ENCODE measurements at places on chromosomes 11 and 22.
A peak's percentile ranks its signal among the peaks of the same experiment; 100 is the strongest.

DNA sequence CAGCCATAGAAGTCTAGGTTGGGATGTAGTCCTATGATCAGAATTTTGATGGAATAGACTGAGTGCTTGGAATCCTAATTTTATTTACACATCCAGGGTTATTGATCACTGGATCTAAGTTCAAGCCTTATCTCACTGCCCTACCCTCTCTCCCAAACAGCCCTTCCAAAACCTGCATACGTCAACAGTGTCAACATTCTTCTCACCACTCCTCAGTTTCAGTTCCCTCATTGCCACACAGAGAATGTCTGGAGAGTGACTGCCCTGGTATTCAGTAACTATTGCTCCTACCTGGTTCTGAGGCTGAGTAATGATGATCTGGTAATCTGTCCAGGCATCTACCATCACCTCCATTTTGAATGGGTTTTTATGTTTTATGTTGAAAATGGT, 60.0 kb downstream of the GLYATL1 start:
- H3K27me3 ChIP-seq: no peaks in the 10 kb centered on the region
- H3K27ac ChIP-seq: no peak overlapping the region
- H3K4me3 ChIP-seq: no peak overlapping the region
- no peak for DNase-seq
- no peaks in the 10 kb centered on the region for H3K36me3 ChIP-seq

DNA sequence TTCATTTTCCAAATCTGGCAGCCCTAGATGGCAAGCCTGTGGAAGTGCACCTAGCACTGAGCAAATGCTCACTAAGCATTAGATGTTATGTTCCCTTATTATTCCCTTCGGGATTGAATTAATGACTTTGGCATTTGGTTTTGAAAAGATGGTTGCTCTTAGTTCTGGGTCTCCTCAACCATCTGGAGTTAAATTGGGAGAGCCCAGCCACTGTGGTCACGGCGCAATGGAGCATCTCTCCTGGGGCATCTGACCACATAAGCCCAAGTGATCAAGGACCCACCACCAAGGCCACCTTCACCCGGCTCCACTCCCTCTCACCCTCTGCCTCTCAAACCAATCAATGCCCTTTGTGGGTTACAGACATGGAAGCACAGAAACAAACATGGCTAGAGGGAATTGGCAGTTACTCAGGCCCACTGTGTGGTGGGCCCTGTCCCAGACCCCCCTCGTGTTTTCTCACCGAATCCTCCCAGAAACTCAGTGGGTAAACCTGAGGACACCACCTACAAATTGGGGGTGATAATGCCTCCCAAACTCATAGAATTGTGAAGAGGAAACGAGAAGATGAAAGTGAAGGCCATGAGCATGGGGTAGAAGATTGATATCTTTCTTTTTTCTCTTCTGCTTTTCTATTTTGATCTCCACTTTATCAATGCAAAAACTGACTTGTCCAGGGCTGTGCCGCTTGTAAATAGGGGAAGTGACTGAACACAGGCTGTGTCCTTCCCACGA, 52.2 kb downstream of the IRAG1 start:
- no peak overlapping the region for H3K27ac ChIP-seq
- H3K4me3 ChIP-seq: no peak overlapping the region
- H3K4me1 ChIP-seq: no peaks in the 10 kb centered on the region
- DNase-seq: no peak

- no peak overlapping the region for H3K4me3 ChIP-seq
- H3K4me1 ChIP-seq: no peaks in the 10 kb centered on the region
- H3K27me3 ChIP-seq: no peaks in the 10 kb centered on the region
- no peak overlapping the region for H3K27ac ChIP-seq
- H3K36me3 ChIP-seq: no peaks in the 10 kb centered on the region
- no peak for DNase-seq
Observed at GRCh38 chr11:3121931-3122774, 43.0 kb downstream of the OSBPL5 start.

DNA sequence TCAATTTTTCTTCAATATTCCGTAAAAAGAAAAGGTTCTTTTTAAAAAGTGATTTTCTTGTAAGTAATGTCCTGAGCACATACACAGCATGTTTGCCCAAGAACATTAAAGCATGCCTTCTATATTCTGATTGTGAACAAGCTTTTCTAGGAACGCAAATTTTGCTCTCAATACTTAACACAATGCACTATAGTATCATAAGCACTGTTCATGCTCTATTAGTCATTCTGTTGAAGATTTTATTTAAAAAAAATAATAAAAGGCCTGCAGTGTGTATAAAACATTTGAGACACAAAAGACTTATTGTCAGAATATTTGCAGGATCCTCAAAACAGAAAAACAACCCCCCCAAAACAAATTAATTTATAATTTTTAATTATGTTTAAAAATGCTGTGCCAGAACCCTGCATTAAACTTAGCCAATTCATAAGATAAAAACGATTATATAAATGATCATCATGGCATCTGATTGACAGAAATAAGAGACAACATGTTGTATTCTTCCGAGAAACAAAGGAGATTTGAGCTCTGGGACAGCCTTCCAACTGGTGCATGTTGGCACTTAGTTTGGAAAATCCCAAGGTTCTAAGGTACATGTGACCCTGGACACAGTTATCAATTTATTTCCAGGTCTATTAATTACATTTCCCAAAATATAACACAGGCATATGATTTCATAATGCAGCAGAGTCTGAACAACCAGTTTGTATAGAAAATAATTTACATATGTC, 13.1 kb downstream of the MTMR2 start:
- DNase-seq: no peak
- no peaks in the 10 kb centered on the region for H3K27me3 ChIP-seq
- no peak overlapping the region for H3K4me3 ChIP-seq
- no peak overlapping the region for H3K27ac ChIP-seq
- no peaks in the 10 kb centered on the region for H3K36me3 ChIP-seq

GRCh38 chr11:1839924-1840779, 1.4 kb downstream of the TNNI2 start:
- H3K36me3 ChIP-seq: no peaks in the 10 kb centered on the region
- H3K4me1 ChIP-seq: no peaks in the 10 kb centered on the region
- H3K27ac ChIP-seq: no peak overlapping the region
- DNase-seq: no peak
- H3K27me3 ChIP-seq: no peaks in the 10 kb centered on the region

DNA sequence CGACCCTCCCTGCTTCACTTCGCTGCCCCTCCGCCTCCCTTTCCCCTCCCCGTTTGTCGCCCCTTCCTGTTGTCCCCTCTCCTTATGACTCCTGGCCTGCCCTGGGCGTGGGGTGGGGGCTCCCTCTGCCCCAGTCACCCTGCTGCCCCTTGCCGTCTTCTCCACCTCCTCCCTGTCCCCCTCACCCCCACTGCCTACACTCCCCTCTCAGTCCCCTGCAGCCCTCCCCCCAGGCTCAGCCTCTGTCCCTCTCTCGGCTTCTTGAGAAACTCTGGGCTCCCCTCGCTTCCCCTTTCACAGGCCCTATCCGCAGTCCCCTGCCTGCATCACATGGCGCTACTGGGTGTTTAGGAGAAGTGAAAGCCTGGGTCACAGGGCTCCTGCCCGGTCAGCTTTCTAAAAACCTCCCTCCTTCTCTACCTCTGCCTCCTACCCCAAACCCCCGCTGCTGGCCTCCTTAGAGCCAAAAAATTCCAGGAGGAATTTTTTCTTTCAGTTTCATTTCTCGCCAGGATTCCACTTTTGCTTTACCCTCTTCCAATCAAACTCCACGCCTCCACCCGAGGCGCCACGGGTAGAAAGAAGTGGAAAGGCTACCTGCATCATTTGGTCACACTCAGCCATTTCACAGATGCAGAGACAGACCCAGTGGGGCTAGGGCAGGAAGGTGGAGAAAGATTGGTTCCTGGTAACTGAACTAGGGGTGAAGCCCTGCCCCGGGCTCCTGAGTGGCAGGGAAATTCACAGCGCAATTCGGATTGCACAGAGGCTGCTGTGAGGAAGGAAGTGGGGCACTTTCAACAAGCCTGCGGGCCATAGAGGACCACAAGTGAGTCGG, at the start of gene SLC15A3:
TSS of gene SLC15A3 (minus strand) at position 273 of the 838 bp plus-strand sequence. CDS start 625 bp downstream, outside the sequence.
- peaks cover 4% of the 10 kb centered on the region for H3K4me1 ChIP-seq
- peak within 1 kb of the TSS; percentile 24 for H3K4me3 ChIP-seq
- DNase-seq: peak; percentile 76

GRCh38 chr22:33397381-33397907, 339.3 kb upstream of the SYN3 start:
- H3K27ac ChIP-seq: no peak overlapping the region
- no peak for DNase-seq
- H3K4me1 ChIP-seq: no peaks in the 10 kb centered on the region
- H3K27me3 ChIP-seq: no peaks in the 10 kb centered on the region

DNA sequence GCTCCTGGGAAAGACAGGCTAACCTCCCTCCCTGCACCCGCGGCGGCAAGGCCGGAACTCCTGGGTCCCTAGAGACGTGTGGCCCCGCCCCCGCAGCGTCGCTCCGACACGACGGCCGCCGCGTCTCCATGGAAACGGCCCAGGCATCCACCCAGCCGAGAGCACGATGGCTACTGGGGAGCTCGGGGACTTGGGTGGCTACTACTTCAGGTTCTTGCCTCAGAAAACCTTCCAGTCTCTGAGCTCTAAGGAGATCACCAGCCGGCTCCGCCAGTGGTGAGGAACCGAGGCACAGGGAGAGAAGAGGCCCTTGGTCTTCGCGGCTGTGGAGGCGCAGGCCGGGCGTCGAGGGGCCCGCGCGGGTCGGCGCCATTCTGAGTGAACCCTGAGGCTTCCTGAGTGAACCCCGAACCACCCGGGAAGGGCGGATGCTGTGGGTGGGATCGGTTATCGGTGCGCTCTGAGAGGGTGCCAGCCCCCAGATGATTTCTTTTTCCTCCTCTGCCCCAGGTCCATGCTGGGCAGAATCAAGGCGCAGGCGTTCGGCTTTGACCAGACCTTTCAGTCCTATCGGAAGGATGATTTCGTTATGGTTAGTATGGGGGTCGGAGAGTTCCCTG, at the start of gene CFAP300:
TSS of gene CFAP300 (plus strand) at position 133 of the 620 bp plus-strand sequence. CDS start at position 167, 34 bp downstream.
- peak; percentile 69 for DNase-seq
- H3K4me1 ChIP-seq: no peaks in the 10 kb centered on the region
- H3K4me3 ChIP-seq: peak within 1 kb of the TSS; percentile 49
- H3K36me3 ChIP-seq: no peaks in the 10 kb centered on the region
- no peak within 1 kb of the TSS for H3K27ac ChIP-seq

- no peak overlapping the region for H3K4me3 ChIP-seq
- H3K36me3 ChIP-seq: no peaks in the 10 kb centered on the region
- H3K4me1 ChIP-seq: peaks cover 10% of the 10 kb centered on the region
- H3K27me3 ChIP-seq: no peaks in the 10 kb centered on the region
- H3K27ac ChIP-seq: no peak overlapping the region
Observed at GRCh38 chr11:76742902-76743301, 40.3 kb upstream of the TSKU start.

DNA sequence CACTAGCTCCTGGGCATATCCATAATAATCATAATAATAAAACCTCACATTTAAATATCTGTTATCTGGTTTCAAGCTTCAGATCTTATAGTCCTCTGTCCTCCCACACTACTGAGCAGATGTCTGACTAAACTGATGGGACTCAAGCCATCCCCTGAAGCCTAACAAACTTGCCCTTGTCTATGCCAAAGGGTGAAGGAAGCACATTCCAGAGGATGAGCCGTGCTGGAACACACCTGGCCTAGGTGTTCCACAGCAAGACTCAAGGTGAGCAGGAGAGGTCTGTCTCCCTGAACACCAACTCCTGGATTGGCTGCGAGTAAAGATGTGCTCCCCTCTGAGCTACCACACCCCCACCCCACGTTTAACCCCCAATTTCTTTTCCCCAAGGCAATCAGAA, 14.7 kb downstream of the SCUBE2 start:
- no peak overlapping the region for H3K27ac ChIP-seq
- H3K4me3 ChIP-seq: no peak overlapping the region
- H3K36me3 ChIP-seq: no peaks in the 10 kb centered on the region

- no peaks in the 10 kb centered on the region for H3K27me3 ChIP-seq
- no peak for DNase-seq
- no peaks in the 10 kb centered on the region for H3K4me1 ChIP-seq
- no peak overlapping the region for H3K27ac ChIP-seq
Observed at GRCh38 chr22:37533995-37534394, 14.8 kb upstream of the CARD10 start.

DNA sequence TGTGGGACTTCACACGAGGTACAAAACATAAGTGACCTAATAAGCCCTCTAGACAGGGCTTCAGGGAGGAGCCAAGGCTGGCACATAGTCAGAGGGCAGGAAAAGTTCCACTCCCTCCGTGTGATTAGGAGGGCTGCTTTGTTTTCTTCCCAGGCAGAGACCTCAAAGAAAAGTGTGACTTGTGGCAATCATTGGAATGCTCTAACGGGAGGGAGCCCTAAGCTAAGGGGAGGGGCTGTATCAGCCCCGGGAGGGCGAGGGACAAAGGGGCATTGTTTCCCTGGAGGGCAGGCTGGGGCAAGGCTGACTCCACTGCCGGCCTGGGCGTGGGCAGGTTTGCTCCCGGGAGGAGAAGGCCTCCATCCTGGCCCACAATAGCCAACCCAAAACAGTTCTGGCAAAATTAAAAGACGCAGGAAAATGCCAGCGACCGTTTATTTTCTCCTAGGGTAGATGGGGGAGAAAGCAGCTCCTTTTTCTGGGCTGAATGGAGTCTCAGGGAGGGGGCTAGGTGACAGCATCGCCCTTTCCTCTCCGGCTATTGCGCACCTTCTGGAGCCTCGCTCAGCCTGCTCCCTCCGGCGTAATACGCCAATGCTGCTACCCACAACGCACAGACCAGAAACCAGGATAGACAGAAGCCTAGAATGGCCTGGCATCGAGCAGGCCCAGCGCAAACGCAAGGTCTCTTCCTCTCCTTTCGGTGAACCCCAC, 60.2 kb downstream of the ENDOD1 start:
- no peaks in the 10 kb centered on the region for H3K27me3 ChIP-seq
- H3K4me3 ChIP-seq: no peak overlapping the region
- H3K36me3 ChIP-seq: no peaks in the 10 kb centered on the region
- peaks cover 5% of the 10 kb centered on the region for H3K4me1 ChIP-seq
- DNase-seq: peak; percentile 88
- no peak overlapping the region for H3K27ac ChIP-seq

GRCh38 chr11:1771700-1772099, 8.0 kb upstream of the CTSD start:
- peak; percentile 44 for DNase-seq
- H3K36me3 ChIP-seq: no peaks in the 10 kb centered on the region
- H3K4me3 ChIP-seq: no peak overlapping the region
- H3K27me3 ChIP-seq: no peaks in the 10 kb centered on the region

GRCh38 chr22:31876156-31876920, 68.0 kb upstream of the YWHAH start:
- H3K27me3 ChIP-seq: no peaks in the 10 kb centered on the region
- no peak overlapping the region for H3K27ac ChIP-seq
- H3K4me1 ChIP-seq: no peaks in the 10 kb centered on the region
- peaks cover 2% of the 10 kb centered on the region for H3K36me3 ChIP-seq

GRCh38 chr11:66579017-66579606, 10.7 kb upstream of the CTSF start:
- H3K4me3 ChIP-seq: no peak overlapping the region
- H3K36me3 ChIP-seq: no peaks in the 10 kb centered on the region
- H3K4me1 ChIP-seq: no peaks in the 10 kb centered on the region
- no peak overlapping the region for H3K27ac ChIP-seq
- no peaks in the 10 kb centered on the region for H3K27me3 ChIP-seq

GRCh38 chr22:37482244-37482643, 3.9 kb downstream of the MFNG start:
- H3K36me3 ChIP-seq: no peaks in the 10 kb centered on the region
- DNase-seq: no peak
- no peak overlapping the region for H3K4me3 ChIP-seq
- no peak overlapping the region for H3K27ac ChIP-seq
- peaks cover 2% of the 10 kb centered on the region for H3K4me1 ChIP-seq

GRCh38 chr11:23947883-23948282, 549.0 kb upstream of the LUZP2 start:
- H3K36me3 ChIP-seq: no peaks in the 10 kb centered on the region
- no peak overlapping the region for H3K4me3 ChIP-seq
- H3K27me3 ChIP-seq: no peaks in the 10 kb centered on the region
- H3K27ac ChIP-seq: no peak overlapping the region
- DNase-seq: no peak
- H3K4me1 ChIP-seq: no peaks in the 10 kb centered on the region

Measured in mesendoderm (in vitro differentiated cells).